ENCODE measurements at places on chromosomes 11 and 22.

GRCh38 chr11:35083431-35084238 is 55.3 kb upstream of the CD44 start:
- DNase-seq: no peak

- no peak for DNase-seq
These were observed 30.6 kb downstream of the ACER3 start for GRCh38 chr11:76891285-76891684.

- peak; percentile 14 for DNase-seq
These were observed 155.2 kb upstream of the GRK3 start for GRCh38 chr22:25409240-25409639.

DNA sequence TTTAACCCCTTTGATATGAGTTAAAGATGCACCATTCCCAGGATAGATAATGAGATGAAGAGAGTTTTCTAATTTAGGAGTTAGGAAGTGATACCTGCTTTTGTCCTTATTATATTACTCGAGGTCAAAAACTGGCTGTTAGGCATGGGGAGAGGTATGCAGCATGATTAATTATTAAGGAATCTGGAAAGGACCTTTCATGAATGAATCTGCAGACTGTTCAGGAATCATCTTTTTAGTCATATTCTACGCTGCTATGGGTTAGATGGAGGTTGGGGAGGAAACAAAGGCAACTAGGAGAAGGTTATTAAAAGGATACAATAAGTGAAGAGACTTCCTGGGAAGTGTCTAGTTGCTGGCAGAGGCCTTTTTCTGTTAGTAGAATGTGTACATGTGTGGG is 492.4 kb upstream of the CCDC90B start:
- DNase-seq: no peak

GRCh38 chr11:131694526-131695424 is 324.4 kb downstream of the NTM start:
- DNase-seq: peak; percentile 82

DNA sequence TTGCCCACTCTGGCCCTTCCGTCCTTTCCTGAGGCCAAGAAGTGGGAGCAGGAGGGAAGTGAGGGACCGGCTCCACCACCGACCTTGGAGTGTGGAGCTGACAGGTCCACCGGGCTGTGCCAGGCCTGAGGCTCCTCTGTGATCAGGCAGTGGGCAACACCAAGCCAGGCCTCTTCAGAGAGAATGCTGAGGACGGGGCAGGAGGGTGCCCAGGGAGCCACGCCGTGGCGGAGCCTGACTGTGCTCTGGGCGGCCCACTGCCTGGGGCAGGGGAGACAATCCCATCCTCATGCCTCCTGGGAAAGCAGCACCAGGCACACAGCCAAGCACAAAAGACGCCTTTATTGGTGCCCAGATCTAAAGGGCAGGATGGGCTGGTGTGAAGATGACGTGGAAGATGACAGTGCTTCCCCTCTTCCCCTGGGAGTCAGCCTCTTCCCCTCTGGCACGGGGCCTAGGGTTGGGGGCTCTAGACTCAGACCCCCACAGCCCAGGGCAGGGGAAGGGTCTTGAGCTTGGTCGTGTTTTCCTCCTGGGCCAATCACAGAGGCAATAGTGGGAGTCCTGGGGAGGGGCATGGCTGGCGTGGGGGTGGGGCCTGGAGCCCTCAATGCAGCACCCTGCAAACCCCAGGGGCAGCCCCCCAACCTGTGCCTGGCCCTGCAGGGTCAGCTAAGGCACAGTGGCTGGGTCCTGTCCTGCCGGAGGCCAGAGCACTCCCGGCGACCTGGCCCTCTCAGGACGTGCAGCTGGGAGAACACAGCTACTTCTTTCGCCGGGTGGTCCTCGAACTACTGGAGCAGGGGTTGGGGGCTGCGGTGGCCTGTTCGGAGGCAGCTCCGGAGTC is 4.7 kb downstream of the LMF2 start:
- DNase-seq: no peak

DNA sequence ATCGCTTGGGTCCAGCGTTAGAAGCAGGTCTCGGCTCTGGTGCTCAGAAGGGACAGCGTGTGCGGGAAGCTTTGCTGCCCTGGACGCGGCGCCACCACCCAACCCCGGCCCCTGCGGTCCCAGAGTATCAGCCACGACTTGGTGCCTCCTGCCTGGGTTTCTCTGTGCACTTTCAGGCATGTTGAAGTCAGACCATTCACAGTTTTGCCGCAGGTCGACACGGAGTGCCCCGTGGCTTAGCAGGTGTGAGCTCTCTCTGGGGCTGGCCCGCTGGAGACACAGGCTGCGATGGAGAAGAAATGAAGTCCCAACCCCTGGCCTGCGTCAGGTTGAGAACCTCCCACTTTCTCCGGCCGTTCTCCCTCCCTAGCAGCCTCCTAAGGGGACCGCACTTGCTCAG is 494.5 kb downstream of the BRD1 start:
- DNase-seq: no peak

DNA sequence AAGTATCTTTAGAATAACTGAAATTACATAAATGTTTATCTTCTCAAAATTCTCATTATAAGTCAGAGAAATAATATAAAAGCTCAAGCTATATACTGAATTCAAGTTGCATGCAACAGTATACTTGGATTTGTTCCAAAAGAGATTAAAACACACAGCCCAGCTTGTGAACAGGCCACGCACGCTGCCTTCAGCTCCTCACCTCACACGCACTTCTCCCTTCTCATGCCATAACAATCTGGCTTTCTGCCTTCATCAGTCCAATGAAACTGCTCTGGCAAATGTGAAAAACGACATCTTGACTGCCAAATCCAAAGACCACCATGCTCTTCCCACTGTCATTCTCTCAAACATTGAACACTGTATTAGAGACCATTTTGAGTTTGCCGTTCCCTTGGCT is 22.1 kb downstream of the ATP6V1E1 start:
- DNase-seq: no peak

- no peak for DNase-seq
These were observed 138.1 kb downstream of the PGR start for GRCh38 chr11:100991541-100991940.

- no peak for DNase-seq
These were observed 97.7 kb upstream of the SORL1-AS1 start for GRCh38 chr11:121550247-121551030.

DNA sequence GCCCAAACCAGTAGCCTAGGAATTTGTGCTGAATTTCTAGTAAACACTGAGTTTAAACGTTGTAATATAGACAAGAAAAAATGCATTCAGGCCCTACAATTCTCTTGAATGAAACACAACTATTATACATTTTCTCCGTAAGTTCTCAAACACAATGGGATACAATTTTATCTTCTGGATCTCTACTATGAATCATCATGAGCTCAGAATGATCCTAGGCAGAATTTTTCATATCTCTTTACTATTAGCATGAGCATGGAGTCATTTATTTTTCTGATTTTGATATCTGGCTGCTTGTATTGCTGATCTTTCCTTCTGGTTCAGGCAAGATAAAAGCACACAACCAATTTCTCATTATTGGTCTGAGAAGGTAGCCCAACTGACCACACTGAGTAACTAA is 1123.4 kb upstream of the RAG2 start:
- no peak for DNase-seq

- DNase-seq: no peak
These were observed 21.5 kb downstream of the LRRC74B start for GRCh38 chr22:21067075-21067900.

DNA sequence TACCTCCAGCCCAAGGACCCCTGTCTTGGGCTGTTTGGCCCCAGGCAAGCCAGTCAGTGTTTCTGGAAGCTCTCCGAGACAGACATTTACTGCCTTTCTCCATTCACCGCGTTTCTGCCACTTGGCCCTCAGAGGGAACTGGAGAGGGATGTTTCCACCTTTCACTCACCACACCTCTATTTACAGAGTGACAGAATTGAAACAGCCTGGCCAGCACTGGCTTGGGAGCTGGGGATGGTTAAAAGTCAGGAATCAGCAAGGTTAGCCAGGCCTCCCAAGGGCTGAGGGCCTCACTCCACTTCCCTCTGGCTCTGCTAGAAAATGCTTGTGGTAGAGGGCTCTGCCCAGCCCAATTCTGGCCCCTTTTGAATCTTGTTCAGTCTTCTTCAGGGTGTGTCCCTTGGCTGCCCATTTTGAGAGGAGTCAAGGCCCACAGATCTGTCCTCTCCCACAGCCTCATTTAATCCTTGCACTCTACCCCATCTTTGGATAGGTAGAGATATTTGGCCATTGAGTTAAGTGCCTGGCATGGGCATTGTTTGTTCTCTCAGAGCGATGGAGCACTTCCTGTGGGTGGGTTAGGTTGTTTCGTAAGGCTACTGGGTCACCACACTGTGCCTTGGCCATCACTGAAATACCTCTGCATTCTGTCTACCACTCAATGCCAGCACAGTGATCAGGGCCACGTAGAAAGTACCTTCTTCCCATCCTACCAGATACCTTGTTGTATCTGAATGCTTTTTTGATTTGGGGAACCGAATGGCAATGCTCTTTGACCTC is 119.2 kb downstream of the MICAL2 start:
- DNase-seq: peak; percentile 27

DNA sequence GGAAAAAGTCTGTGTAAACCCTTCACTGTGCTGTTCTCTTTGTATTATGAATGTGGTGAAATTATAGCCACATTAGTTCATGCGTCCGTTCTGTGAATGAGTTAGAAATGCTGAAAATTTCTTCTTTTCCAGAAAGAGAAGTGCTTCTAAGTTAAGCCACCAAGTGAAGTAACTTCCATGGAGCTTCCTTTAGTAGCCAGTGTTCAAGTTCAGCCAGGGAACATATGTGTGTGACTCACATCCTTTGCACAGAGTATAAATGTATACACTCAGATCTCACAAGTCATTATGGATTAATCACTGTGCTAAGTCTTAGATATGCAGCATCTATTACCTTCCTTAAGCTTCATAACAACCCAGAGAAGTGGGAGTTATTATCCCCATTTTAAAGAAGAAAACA is 3.1 kb upstream of the MMP8 start:
- no peak for DNase-seq

- DNase-seq: no peak
These were observed 5.7 kb upstream of the RAB1B start for GRCh38 chr11:66262696-66263095.

All from posterior cingulate gyrus (tissue), 11 donors.